ENCODE measurements at places on chromosomes 6 and 20.

DNA sequence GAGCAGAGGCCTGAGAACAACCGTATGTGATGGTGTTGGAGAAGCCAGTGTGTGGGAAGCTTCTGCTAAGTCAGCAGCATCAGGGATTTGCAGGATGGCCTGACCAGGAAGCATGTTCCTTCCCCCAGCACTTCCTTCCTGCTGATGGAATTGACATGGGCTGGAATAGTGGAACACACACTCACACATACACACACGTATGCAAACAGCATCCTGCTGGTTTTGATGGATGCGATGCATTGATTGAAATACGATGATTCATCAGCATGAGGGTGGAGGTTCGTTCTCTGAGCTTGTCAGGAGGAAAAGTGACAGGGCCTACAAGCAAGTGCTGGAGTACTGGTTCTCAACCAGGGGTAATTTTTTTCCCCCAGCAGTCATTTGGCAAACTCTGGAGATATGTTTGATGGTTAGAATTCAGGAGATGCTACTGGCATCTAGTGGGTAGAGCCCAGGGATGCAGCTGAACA lies 229.1 kb downstream of the NFATC2 start:
- DNase-seq, result peak; percentile 14

- peak; percentile 12 for DNase-seq
These were observed 11.8 kb upstream of the FAM184A start for GRCh38 chr6:119090256-119090655.

- peak; percentile 86 for DNase-seq
These were observed 71.7 kb downstream of the RCAN2 start for GRCh38 chr6:46419576-46420002.

DNA sequence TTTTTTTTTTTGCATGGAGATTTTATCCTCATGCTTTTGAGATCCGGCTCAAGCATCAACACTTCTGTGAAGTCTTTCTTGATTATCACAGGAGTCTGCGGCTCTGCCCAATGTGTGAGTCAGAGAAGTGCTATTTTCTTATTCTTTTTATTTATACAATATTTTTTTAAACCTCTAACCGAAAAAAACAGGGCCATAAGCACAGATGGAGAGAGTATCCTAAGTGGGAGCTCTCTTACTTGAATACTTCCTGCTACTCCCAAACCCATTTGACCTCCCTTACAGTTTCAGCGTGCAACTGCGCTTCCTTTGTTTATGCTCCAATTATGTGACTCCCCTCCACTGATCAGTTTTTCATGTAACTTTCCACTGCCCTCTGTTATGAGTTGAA lies 8.7 kb upstream of the ATXN1 start:
- peak; percentile 85 for DNase-seq

- no peak for DNase-seq
These were observed 152.6 kb upstream of the PRND start for GRCh38 chr20:4569092-4569491.

DNA sequence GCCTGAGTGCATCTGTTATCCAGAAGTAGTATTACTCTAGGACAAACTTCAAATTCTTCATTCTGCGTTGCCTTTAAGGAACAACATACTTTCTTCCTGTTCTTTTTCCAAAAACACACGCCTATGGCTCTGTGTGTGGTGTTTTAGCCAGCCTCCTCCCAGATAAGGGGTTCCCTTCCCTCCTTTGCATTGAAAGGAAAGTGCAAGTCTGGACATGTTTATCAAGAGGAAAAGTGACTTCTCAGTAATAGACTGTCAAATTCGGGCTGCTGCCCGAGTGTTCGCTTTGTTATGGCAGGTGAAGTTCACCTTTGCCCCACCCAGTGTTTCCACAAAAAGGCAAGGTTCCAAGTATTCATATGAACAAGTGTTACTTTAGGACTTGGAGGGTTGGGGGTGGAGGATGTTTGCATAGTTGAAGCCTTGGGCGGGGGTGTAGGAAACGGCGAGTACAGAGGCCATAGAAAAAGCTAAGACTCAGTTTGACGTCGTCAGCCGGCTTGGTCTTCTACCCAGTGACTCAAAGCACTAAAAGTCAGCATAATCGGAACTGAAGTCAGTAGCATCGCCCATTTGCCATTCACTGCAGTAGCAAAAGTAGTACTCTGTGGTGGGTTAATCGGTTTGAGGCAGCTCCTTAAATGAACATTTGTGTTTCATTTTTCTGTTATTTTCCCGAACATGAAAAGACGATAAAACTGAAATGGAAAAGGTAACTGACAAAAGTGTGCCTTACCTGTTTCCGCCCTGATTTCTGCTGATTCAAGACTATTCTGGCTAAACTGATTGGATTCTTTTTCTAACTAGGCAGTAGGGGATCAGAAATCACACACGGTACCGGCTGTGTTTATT lies 12.5 kb downstream of the PRDM1 start:
- peak; percentile 50 for DNase-seq
